Activated CD8-positive, alpha-beta memory T cell treated with anti-CD3 and anti-CD28 coated beads for 1 hour (primary cell): ENCODE measurements at places on chromosomes 13 and 19.

- no peak for DNase-seq
Observed at GRCh38 chr19:11578258-11579142, 1.1 kb upstream of the ACP5 start.

- no peak for DNase-seq
Observed at GRCh38 chr19:850221-850978, 1.7 kb upstream of the ELANE start.

DNA sequence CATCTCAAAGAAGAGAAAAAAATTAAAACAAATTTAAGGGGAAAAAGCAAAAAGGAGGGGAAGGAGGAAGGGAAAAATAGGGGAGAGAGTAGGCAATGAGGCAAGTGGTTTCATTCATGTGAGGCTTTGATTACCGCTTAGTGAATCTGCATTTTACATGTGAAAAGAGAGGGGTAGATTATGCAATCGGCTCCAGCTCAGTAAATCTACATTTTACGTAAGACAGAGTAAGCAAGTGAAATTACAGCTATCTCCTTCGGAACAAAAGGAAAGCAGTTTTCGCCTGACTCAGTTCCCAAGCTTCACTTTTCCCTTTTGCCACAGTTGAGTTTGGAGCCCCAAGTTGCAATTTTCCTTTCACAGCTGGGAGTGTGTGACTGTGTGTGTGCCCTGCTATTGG lies 16.0 kb upstream of the OLFM2 start:
- no peak for DNase-seq

- DNase-seq: no peak
Observed at GRCh38 chr13:67367399-67367798, 137.3 kb upstream of the PCDH9 start.

DNA sequence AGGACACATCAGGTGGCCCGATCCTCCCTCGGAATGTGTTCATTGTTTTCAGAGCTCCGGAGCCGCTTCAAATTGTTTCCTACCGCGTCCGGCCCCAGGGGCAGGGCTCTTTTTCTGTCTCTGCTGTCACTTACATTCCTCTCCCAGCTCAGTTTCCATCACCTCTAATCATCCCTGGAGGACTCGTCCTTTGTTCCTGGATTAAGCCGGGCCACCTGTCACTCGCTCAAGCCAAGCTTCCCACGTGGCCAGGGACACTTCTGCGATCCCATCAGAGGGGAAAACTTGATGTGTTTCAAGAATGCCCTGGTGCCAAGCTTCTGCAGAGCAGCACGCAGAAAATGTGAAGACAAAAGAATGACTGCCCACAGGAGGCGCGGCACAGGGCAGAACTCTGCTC lies 13.5 kb downstream of the IL17D start:
- DNase-seq: no peak

DNA sequence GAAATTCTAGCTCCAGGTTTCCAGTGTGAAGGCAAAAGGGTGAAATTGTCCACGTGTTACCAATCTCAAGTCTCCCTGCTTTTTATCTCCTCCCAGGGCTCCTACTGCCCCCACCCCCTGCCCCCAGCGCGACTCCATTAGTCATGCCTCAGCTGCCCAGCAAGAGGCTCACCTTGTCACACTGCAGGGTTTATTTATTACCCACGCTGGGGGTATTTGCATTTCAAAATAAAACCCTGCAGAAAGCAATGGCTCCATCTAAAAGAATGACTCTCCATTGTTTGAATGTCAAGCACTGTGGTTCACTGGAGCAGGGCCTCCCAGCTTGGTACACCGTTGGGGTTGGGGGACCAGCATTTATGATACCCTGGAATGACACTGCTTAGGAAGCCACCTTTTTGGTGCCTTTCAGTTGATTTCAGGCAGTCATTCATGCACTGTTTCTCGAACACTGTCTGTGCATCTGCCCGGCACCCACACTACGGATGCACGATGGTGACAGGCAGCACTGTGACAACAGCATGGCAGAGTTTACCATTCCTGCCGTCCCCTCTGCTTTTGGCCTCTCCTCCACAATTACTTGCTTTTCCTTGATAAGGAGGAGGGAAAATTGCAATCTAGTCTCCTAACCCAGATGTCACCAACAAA lies 9.9 kb upstream of the POP4 start:
- no peak for DNase-seq

- DNase-seq: no peak
Observed at GRCh38 chr13:37163641-37164265, 58.3 kb upstream of the CSNK1A1L start.

GRCh38 chr13:43676320-43676719 lies 110.5 kb downstream of the ENOX1 start:
- DNase-seq: no peak

DNA sequence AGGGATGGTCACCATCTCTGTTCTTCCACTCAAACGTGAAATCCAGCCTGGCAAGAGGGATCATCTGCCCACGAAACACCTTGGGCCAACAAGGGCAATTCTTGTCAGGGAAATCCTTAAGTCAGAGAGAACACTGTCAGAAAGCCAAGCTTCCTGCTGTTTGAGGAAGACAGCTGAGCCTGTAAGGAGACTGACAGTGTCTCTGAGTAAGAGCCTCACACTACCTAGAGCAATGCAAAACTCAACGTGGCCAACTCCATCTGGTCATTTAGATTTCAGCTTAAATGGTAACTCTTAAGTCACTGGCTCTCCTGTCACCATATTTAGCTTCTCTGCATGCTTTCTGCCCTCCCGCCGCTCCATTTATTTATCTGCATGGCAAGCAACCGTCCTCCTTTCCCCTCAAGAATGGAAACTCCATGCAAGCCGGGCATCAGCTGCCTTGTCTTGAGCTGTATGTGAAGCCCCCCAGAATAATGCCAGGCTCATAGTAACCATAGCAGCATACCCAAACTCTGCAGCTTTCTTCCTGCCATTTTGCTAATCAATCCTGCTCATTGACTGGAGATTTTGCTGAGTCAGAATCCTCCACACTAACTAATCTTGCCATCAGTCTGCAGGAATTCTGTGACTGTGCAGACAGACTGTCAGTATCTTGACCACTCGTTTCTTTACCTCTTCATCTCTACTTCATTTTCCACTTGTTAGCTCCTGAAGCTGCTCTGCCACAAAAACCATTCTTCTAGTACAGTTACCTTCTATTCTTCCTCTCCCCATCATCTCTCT lies 159.8 kb downstream of the IRS2 start:
- DNase-seq: no peak

- DNase-seq: no peak
Observed at GRCh38 chr13:43872181-43872580, 7.4 kb downstream of the CCDC122 start.

DNA sequence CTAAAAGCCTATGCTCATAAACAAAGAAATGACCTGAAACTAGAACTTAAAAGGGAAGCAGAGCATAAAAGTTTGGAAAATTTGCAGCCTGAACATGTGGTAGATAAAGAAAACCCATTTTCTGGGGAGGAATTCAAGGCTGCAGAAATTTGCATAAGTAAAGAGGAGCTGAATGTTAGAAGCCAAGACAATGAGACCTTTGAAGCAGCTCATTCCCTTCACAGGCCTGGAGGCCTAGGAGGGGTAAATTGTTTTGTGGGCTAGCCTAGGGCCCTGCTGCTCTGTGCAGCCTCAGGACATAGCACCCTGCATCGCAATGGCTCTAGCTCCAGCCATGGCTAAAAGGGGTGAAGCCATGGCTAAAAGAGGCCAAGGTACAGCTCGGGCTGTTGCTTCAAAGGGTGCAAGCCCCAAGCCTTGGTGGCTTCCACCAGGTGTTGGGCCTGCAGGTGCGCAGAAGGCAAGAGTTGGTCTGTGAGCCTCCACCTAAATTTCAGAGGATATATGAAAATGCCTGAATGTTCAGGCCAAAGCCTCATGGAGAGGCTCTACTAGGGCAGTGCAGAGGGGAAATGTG lies 38.3 kb downstream of the ZIC2 start:
- DNase-seq: no peak

- no peak for DNase-seq
Observed at GRCh38 chr19:40416918-40417642, 3.9 kb upstream of the PRX start.

- DNase-seq: no peak
Observed at GRCh38 chr13:98853771-98854221, 101.3 kb upstream of the SLC15A1 start.

DNA sequence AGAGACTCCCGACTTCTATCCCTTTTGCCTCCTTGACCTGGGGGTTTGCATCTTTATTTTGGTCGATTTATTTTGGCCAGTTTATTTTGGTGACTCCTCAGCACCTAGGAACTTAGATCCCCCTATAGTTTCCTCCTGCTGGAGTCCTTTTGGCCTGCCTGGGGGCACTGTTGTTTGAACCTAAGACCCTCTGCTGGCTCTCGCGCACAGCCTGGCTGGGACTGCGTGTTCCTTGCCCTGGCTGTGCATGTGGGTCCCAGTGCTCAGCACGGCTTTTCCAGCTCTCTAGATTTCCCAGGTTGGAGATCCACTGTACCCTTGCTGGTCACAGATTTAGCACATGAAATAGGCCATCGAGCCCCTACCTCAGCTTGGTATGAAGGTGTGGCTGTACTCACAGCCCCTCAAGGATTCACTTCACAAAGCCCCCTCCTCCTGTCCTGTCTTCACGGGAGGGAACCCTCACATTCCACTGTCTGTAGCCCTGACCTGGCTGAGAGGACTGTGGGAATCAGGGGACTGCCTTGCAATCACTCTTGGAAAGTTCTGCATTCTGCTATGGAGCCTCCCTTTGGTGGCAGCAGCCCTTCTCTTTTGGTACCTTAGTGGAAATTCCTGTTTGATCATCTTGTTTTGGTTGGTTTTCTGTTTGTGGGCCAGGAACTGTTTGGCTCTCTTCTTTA lies 8.3 kb downstream of the UBAC2 start:
- no peak for DNase-seq

- DNase-seq: no peak
Observed at GRCh38 chr13:108677806-108678205, 48.4 kb downstream of the MYO16 start.

DNA sequence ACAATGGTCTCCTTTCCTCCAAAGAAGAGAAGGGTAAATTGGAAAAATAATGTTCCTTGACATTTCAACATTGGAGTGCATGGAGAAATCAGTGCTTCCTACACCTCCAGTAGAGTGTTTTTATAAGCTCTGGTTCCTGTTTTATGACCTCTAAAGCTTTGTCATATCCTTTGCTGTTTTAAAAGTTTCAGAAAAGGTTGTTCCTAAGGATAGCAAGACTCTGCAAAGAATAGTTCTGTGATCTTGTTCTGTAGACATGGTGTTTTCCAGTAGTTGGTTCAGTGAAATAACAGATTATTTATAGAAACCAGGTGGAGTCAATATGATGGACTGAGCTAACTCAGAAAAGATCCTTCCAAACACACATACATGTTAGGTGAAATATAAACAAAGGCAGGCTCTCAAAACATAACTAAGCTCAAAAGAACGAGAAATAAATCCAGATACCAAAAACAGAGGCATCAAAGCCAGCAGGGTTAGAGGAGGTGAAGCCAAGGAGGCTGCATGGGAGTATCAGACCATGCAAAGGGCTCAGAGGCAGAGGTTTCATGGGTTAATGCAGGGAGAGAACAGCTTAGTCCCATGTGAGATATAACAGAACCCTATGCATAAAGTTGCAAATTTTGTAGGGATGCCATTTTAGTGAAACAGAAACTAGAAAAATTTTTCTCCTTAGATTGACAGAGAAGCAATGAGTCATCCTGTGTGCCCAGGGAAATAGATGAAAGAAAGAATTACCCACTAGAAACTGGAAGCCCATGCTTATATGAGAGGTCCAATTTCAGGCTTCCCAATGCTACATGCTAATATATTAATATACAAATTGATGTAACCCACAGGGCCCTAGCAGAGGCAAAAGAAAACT lies 44.3 kb downstream of the SHISA2 start:
- no peak for DNase-seq

DNA sequence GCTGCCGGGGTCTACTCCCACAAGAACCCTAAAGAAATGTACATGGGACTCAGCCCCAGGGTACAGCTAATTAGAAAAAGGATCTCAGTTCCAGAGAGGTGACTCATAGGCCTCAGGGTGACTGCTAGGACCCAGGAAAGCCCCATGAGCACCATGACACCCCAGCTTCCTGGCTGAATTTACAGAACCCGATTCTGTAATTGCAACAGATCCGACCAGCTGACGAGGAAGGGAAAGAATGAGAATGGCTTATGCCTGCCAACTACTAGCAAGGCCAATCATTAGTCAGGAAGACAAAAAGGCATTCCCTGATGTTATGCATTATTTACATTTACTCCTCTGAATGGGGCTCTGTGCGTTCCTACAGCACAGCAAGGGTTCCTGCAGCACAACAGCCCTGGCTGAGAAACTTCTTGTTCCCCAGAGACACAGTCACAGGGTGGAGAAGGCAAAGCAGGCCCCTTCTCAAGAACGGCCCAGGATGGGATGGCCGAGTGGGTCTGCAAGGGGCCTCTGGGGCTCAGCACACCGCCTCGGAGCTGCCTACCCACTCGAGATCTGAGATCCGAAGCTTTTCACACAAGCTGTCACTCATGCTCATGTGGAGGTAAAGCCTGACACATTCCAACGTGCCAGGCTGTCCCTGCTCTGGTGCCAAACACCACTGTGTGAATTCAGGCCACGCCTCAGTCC lies 27.2 kb downstream of the PBX4 start:
- peak; percentile 41 for DNase-seq

DNA sequence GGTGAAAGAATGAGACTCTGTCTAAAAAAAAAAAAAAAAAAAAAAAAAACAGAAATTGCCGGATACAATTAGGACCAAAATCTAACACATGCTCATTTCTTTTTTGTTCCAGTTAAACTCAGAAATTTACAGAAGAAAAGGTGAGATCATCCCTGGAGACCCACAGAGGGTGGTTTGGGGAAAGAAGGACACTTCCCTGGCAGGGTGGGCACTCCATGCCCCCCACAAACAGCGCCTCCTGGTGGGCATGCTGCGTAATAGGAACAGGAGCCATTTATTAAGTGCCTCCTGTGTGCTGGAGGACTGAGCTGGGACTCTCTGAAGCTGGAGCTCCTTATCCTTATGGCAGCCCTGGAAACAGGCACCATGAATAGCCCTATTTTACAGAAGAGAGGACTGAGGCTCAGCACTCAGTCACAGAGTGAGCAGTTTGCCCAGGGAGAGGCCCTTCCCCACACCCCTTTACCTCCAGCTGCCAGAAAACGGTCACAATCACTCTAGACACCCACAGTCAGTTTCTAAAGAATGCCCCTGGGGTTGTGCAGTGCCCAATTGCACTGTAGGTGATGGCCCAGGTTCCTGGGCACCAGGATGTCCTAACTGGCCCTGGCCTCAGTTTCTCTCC lies 10.1 kb downstream of the C19orf38 start:
- no peak for DNase-seq

- DNase-seq: no peak
Observed at GRCh38 chr13:80591976-80592740, 251.2 kb upstream of the SPRY2 start.

DNA sequence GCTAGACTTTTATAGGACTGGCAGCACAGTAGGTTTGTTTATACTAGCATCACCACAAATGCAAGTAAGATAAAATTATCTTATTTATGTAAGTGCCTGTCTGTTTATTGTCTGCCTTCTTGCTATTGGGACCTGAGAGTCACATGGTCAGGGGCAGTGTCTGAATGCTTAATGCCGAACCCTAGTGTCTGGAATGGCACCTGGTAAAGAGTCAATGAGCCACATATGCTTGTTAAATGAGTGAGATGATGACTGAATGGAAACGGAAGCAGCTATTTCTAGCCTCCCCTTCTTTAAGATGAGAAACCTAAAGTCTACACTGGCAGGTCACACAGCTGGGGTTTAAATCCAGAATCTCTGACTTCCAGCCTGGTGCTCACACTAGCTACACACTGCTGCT lies 92.2 kb downstream of the STOML3 start:
- no peak for DNase-seq
